HT1080 (cell line): ENCODE measurements at places on chromosomes 1 and 21. TPM values are rescaled to one million over a fixed set of nuclear protein-coding genes. Genes with fewer than 3 reads are reported as not detected.
A peak's percentile ranks its signal among the peaks of the same experiment; 100 is the strongest.

DNA sequence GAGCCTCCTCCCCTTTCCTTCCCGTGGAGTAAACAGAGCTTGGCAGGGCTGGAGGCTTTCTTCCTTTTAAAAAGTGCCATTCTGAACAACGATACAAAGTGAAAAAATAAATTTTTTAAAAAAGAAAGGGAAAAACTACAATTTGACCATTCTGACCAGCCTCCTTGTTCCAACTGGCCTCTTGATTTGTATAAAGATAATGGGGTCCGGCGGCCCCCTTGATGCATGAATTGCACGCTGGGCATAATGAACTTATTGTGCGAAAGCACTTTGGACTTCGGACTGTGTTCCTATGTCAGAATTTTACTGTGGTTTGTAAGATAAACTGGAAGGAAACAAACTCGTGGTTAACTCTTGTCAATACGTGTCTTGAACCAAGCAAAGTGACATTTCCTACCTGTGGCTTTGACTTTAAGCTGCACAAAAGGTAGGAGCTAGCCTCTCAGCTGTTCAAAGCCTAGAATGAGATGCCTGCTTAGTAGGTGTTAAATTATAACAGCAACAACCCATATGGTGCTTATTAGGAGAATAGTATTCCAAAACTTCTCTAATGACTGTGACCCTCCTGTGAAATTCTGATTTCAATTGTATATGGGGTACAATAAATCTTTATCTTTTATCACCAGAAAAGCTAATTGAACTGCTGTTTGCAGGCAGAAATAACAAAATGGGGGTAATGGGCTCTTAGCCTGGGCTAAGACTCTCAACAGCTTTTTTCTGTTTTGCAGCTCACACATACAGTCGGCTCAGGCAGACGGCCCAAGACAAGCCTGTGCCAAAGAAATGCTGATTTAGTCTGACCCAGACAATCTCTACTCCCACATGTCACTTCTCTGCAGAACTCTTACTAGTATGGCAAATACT is 9.3 kb downstream of the IRF2BP2 start:
- no peak for DNase-seq

DNA sequence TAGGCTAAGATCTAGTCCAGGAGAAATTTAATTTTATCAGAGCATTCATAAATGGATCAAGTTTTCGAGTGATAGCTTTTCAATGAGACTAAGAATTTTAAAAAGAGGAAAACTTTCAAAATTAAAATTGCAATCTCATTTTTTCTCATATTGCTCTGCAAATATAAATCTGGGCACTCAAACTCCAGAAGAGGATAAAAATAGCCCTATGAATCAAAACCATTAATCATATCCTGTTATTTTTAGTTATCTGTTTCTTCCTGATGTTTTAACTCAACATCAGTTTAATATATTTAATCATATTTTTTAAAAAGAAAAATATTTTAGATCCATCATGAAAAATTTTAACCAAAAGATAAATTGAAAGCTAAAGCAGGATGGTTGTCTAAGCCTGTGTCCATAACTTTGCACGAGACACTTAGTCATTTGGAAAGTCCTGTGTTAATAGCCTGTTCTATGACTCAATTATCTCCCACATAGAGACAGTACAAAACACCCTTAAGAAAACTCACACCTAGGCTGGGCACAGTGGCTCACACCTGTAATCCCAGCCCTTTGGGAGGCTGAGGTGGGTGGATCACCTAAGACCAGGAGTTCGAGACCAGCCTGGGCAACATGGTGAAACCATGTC is 17.1 kb upstream of the PRRC2C start:
- DNase-seq: peak; percentile 68

DNA sequence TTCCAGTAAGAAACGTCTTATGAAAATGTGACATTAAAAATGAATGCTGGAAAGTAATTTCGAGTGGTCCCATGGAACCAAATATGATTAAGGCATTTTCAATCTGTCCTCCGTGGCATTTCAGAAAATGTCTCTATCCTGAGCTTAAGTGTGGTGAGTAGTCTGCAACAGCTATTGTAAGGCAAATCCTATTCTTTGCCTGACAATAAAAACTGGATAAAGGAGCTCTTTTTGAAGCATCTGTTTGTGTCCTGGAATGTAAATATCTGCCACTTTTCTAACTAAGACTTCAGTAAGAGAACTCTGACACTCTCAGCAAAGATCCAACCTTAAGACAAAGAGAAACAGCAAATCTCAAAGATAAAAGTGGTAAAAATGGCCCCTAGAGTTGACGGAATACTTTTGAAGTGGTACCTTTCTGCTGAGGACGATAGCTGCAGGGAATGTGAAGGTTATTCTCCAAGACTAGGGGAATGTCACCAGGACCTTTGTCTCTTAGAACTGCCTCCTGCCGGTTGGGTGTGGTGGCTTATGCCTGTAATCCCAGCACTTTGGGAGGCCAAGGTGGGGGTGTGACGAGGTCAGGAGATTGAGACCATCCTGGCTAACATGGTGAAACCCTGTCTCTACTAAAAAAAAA is 486.7 kb upstream of the ZP4 start:
- no peak for DNase-seq

DNA sequence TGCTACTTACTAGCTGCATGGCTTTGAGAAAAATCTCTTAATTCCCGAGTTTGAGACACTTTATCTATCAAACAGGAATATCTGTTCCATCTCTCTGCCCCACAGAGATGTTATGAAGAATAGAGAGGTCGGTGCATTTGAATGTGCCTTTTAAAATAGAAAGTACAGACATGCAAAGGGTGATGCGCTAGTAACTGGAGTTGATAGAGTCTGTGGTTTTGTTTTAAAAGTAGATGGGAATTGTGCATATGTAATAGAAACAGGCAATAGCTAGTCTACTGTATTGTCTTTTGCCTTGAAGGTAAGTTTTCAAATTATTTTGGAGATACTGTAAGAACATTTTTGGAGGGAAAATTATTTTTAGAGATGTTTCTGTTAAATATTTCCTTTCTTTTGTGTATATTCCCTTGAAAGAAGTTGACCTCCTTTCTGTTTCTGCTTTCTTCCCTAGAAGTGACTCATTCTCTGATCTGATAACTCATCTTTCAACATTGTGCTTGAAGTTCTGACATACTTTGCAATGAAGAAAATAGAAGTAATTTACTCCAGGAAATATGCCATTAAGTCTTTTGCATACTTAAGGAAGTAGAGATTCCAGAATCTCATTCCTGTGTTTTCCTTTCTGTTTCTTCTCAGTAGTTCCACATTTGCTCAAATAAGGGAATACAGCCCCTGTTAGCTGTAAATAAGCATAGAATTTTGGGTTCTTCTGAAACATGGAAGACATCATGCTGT is 151.6 kb downstream of the SDCCAG8 start:
- peak; percentile 66 for DNase-seq

DNA sequence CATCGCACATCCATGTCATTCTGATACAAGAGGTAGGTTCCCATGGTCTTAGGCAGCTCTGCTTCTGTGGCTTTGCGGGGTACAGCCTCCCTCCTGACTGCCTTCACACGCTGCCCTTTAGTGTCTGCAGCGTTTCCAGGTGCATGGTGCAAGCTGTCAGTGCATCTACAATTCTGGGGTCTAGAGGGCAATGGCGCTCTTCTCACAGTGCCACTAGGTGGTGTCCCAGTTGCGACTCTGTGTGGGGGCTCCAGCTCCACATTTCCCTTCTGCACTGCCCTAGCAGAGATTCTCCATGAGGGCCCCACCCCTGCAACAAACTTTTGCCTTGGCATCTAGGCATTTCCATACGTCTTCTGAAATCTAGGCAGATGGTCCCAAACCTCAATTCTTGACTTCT is 138.2 kb upstream of the BRINP3 start:
- DNase-seq: no peak

GRCh38 chr1:41919764-41920397 is 1.2 kb upstream of the HIVEP3 start:
- DNase-seq: peak; percentile 86

DNA sequence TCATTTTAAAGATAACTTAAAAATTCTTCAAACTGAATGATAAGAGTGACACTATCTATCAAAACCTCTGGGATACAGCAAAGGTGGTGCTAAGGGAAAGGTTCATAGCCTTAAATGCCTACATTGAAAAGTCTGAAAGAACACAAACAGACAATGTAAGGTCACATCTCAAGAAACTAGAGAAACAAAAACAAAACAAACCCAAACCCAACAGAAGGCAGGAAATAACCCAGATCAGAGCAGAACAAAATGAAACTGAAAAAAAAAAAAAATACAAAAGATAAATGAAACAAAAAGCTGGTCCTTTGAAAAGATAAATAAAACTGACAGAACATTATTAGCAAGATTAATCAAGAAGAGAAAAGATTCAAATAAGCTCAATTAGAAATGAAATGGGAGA is 6.8 kb downstream of the ODF2L start:
- DNase-seq: no peak

Gene PTPN14
- 47.5 and 63.0 TPM in 2 replicates for total RNA-seq

Gene DCST1
- 0.17 TPM in 1 of 2 replicates, not detected in the other for total RNA-seq

Gene S100A12
- total RNA-seq: not detected in 2 replicates

Gene LCE6A
- total RNA-seq: not detected in 2 replicates

Gene KCNA3
- total RNA-seq: not detected in 2 replicates

Gene PGLYRP4
- not detected in 2 replicates for total RNA-seq
